ENCODE measurements at places on chromosomes 13 and 19. TPM values are rescaled to one million over a fixed set of nuclear protein-coding genes. Genes with fewer than 3 reads are reported as not detected.

DNA sequence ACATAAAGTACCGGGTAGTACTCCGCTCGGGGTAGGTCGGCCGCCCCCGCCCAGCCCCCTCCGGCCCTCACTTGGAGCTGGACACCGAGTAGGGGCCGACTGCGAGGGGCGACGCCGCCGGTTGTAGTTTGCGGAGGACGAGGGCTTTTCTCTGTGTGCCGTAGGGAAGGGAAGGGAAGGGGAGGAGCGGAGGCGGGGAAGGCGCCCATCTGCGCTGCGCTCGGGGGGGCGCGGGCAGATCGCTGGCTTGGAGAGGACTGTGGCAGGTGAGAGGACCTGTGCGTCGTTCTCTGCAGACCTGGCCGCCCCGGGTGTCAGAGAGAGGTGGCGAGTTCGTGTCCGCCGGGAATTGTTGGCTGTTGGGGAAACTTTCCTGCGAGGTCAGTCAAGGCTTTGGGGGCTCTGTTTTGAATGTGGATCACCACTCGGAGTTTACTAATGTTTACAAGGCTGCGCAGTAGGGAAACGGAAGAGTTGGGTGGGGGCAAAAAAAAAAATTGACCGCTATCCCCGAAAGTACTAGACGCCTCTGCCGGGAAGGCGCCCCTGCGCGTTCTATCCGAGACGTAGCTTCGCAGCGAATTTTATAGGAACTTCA, 1.4 kb downstream of the ING1 start:
- H3K36me3 ChIP-seq = peaks cover 10% of the 10 kb centered on the region
- peak overlapping the region; percentile 99 for H3K4me3 ChIP-seq
- DNase-seq = peak; percentile 45

IGFL2 gene
- not detected for total RNA-seq

- H3K27me3 ChIP-seq = no peaks in the 10 kb centered on the region
- DNase-seq = no peak
- peaks cover 3% of the 10 kb centered on the region for H3K36me3 ChIP-seq
- no peaks in the 10 kb centered on the region for H3K4me1 ChIP-seq
- no peak overlapping the region for H3K27ac ChIP-seq
These were observed 92.6 kb upstream of the PEG3 start for GRCh38 chr19:56933014-56933705.

GRCh38 chr13:74027161-74027779, 106.9 kb downstream of the KLF12 start:
- H3K36me3 ChIP-seq = peaks cover 8% of the 10 kb centered on the region
- H3K4me1 ChIP-seq = peaks cover 21% of the 10 kb centered on the region

- DNase-seq = no peak
- peaks cover 3% of the 10 kb centered on the region for H3K27me3 ChIP-seq
- H3K27ac ChIP-seq = no peak overlapping the region
- H3K36me3 ChIP-seq = no peaks in the 10 kb centered on the region
- H3K4me3 ChIP-seq = no peak overlapping the region
These were observed 50.6 kb downstream of the MYO16 start for GRCh38 chr13:108680011-108680410.

GRCh38 chr13:40388617-40389016, 277.8 kb downstream of the FOXO1 start:
- H3K27me3 ChIP-seq = peaks cover 10% of the 10 kb centered on the region
- H3K27ac ChIP-seq = no peak overlapping the region
- no peak overlapping the region for H3K4me3 ChIP-seq
- no peak for DNase-seq

GRCh38 chr19:20471431-20471830, 94.2 kb downstream of the ZNF737 start:
- no peak overlapping the region for H3K4me3 ChIP-seq
- H3K4me1 ChIP-seq = peaks cover 19% of the 10 kb centered on the region
- no peaks in the 10 kb centered on the region for H3K27me3 ChIP-seq
- no peak for DNase-seq
- H3K36me3 ChIP-seq = no peaks in the 10 kb centered on the region
- H3K27ac ChIP-seq = no peak overlapping the region

GRCh38 chr13:94140027-94140426, 339.5 kb downstream of the DCT start:
- H3K4me1 ChIP-seq = peaks cover 7% of the 10 kb centered on the region
- H3K27ac ChIP-seq = no peak overlapping the region
- no peaks in the 10 kb centered on the region for H3K36me3 ChIP-seq

GRCh38 chr19:18118420-18119012, 20.9 kb downstream of the MAST3 start:
- no peak for DNase-seq
- peaks cover 8% of the 10 kb centered on the region for H3K4me1 ChIP-seq
- peak overlapping the region; percentile 87 for H3K27ac ChIP-seq
- peak overlapping the region; percentile 77 for H3K4me3 ChIP-seq

GRCh38 chr19:10120538-10121189, 965 bp upstream of the EIF3G start:
- no peak overlapping the region for H3K27ac ChIP-seq
- DNase-seq = no peak
- H3K4me3 ChIP-seq = no peak overlapping the region
- H3K4me1 ChIP-seq = peaks cover 5% of the 10 kb centered on the region
- no peaks in the 10 kb centered on the region for H3K27me3 ChIP-seq
- peaks cover 4% of the 10 kb centered on the region for H3K36me3 ChIP-seq

SIGLEC7 gene
- total RNA-seq = not detected

DNA sequence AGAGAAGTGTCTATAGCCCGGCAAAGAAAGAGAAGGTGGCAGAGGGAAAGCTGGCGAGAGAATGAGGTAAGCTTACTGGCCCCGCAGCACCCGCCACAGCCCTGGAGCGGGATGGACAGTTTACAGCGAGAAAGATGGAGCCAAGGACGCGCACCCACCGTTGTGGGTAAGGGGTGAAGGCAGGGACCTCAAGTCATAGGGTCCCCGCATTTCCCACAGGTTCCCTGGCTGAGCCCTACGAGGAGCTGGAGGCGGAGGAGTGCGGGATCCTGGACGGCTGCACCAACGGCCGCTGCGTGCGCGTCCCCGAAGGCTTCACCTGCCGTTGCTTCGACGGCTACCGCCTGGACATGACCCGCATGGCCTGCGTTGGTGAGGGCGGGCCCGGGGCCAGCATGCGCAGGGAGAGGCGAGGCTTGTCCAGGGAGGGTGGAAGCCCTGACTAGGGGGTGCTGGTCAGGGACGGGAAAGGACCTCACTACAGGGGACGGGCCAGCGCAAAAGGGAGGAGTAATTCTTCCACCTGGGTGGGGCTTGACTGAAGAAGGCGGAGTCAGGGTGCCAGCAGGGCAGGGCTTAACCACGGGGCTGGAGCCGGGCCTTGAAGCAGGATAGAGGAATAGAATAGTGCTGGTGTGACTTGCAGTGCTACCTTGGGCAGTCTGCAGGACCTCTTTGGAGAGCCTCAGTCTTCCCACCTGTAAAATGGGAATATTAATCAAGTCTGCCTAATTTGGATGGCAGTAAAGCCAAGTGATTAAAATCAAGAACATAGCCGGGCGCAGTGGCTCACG, 26.5 kb downstream of the LTBP4 start:
- peaks cover 6% of the 10 kb centered on the region for H3K4me1 ChIP-seq
- H3K4me3 ChIP-seq = no peak overlapping the region
- H3K27ac ChIP-seq = peak overlapping the region; percentile 38
- peaks cover 2% of the 10 kb centered on the region for H3K36me3 ChIP-seq

CRX gene
- not detected for total RNA-seq

GRCh38 chr13:60538566-60538965, 141.5 kb downstream of the TDRD3 start:
- no peak overlapping the region for H3K4me3 ChIP-seq
- H3K27ac ChIP-seq = no peak overlapping the region
- no peaks in the 10 kb centered on the region for H3K4me1 ChIP-seq
- H3K27me3 ChIP-seq = no peaks in the 10 kb centered on the region
- peaks cover 2% of the 10 kb centered on the region for H3K36me3 ChIP-seq

CYP4F11 gene
- not detected for total RNA-seq

DNA sequence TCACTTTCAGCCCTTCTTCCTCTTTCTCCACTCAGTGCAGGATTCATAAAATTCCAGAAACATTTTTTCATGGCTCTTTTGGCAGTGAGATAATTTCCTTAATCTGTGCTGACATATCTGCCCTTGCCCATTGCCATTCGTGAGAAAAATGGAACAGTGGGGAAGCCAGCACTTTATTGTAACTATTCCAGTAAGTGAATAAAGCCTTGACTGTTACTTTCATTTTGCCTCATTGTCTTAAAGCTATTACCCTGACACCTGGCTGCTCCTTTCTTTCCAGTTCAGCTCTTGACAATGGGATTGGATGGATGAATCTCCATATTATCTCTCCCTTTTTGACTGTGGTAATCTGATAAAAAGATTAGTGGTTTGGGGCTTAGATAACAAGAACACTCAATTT, 1068.1 kb upstream of the PCDH20 start:
- no peak overlapping the region for H3K27ac ChIP-seq
- peaks cover 12% of the 10 kb centered on the region for H3K4me1 ChIP-seq
- DNase-seq = no peak

GRCh38 chr19:54162241-54162805, 2.8 kb upstream of the LENG1 start:
- H3K27ac ChIP-seq = peak overlapping the region; percentile 74
- H3K36me3 ChIP-seq = peaks cover 12% of the 10 kb centered on the region
- peaks cover 12% of the 10 kb centered on the region for H3K27me3 ChIP-seq
- peak; percentile 51 for DNase-seq
- peak overlapping the region; percentile 69 for H3K4me3 ChIP-seq

GRCh38 chr19:15115080-15115479, 7.9 kb downstream of the SYDE1 start:
- DNase-seq = no peak
- no peaks in the 10 kb centered on the region for H3K27me3 ChIP-seq
- peaks cover 14% of the 10 kb centered on the region for H3K36me3 ChIP-seq
- H3K4me1 ChIP-seq = no peaks in the 10 kb centered on the region
- H3K27ac ChIP-seq = peak overlapping the region; percentile 69

DNA sequence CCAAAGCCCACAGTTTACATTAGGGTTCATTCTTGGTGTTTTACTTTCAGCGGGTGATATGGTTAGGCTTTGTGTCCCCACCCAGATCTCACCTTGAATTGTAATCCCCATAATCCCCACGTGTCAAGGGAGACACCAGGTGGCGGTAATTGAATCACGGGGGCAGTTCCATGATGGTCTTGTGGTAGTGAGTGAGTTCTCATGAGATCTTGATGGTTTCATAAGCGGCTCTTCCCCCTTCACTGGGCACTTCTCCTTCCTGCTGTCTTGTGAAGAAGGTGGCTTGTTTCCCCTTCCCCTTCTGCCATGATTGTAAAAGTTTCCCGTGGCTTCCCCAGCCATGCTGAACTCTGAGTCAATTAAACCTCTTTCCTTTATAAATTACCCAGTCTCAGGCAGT, 12.0 kb downstream of the FPR2 start:
- H3K27ac ChIP-seq = no peak overlapping the region
- H3K4me3 ChIP-seq = no peak overlapping the region
- no peaks in the 10 kb centered on the region for H3K36me3 ChIP-seq
- DNase-seq = no peak

DNA sequence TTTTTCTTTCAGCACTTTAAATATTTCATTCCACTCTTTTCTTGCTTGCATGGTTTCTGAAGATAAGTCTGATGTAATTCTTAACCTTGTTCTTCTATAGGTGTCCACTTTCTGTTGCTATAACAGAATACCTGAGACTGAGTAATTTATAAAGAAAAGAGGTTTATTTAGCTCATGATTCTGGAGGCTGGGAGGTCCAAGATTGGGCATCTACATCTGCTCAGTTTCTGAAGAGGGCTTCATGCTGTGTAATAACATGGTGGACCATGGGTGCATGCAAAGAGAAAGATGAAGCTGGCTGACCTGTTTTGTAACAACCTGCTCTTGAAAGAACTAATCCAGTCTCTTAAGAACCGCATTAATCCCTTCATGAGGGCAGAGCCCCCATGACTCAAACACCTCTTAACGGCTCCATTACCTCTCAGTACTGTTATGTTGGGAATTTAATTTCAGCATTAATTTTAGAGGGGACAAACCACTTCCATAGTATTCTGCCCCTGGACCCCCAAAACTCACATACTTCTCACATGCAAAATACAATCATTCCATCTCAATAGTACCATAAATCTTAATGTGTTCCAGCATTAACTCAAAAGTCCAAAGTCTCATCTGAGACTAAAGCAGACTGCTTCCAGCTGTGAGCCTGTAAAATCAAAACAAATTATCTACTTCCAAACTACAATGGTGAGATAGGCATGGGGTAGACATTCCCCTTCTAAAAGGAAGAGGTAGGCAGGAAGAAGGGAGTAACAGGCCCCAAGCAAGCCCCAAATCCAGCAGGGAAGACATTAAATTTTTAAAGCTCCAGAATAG, 9.6 kb upstream of the FGF9 start:
- H3K36me3 ChIP-seq = peaks cover 3% of the 10 kb centered on the region
- no peak overlapping the region for H3K27ac ChIP-seq
- no peak overlapping the region for H3K4me3 ChIP-seq
- no peak for DNase-seq

DNA sequence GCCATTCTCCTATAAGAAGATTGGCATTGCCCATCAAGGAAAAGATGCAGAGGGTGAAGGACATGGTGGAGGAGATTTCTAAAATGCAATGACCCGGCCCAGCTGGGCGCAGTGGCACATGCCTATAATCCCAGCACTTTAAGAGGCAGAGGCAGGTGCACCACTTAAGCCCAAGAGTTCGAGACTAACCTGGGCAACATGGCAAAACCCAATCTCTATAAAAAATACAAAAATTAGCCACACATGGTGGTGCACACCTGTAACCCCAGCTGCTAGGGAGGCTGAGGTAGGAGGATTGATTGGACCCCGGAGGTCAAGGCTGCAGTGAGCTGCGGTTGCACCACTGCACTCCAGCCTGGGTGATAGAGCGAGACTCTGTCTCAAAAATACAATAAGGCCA, 331.8 kb downstream of the FOXO1 start:
- no peaks in the 10 kb centered on the region for H3K27me3 ChIP-seq
- DNase-seq = no peak
- H3K4me3 ChIP-seq = no peak overlapping the region

DNA sequence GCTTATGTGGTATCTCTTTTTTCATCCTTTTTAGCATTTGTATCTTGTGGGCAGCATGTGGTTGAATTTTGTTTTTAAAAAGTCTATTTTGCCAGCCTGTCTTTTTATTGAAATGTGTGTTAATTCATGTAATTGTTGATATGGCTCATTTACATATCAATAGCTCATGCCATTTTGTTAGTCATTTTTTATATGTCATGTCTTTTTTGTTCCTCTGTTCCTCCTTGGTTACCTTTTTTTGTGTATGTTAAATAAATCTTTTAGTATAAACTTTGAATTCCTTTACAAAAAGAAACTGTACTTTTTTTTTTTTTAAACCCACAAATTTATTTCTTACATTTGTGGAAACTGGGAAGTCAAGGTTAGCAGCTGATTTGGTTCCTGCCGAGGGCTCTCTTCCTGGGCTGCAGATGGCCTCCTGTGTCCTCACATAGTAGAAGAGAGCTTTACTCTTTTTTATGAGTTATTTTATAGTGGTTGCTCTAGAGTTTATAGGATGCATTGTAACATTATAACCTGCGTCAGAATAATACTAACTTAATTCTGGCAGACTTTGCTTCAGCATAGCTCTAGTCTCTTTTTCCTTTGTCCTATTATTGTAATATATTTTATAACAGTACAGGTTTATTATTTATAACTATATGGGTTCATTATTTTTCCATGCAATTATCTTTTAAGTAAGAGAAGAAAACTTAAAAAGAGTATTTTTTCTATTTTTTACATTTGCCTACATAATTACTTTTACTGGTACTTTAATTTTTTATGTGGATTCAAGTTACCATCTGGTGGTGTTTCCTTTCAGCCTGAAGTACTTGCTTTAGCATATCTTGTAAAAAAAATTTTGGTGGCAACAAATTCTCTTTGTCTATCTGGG, 86.3 kb downstream of the URI1 start:
- no peak overlapping the region for H3K27ac ChIP-seq
- peaks cover 10% of the 10 kb centered on the region for H3K4me1 ChIP-seq
- DNase-seq = no peak
- H3K27me3 ChIP-seq = no peaks in the 10 kb centered on the region
- H3K4me3 ChIP-seq = no peak overlapping the region
- H3K36me3 ChIP-seq = peaks cover 56% of the 10 kb centered on the region

LGALS7B gene
- not detected for total RNA-seq

KASH5 gene
- not detected for total RNA-seq
